ENCODE measurements at places on chromosomes 6 and 20.

- DNase-seq: no peak
These were observed 152.1 kb upstream of the SMLR1 start for GRCh38 chr6:130675072-130675471.

DNA sequence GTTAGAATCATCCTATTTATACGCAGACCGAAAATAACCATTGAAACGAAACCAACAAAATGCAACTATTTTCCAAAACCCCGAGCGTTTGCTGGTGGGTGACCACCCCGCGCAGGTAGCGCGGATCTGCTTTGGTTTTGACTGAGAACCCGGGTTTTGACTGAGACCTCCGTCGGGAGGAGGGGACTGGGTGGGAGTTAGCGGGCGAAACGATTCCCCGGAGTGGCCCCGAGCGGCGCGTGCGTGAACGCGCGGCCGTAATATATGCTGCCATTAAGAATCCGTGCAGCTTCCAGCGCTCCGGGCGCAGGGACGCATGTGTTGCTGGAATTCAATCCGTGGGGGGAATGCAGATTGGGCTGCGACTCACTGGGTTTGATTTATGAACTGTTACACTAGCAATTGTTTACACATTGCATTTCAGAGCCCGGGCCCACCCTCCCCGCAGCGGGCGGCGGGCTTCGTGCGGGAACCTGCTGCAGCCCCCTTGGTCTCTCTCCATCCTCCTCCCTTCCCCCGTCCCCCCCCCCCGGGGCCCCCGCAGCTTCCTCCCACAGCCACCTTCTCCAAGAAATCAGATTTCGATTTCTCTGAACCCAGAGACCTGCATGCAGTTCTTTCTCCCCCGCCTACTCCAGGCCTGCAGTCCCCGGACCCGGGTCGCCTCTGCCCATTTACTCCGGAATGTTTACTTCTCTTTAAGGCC is 9.9 kb downstream of the NRN1 start:
- DNase-seq: no peak

- DNase-seq: no peak
These were observed 50.5 kb downstream of the KCTD20 start for GRCh38 chr6:36493319-36493718.

- DNase-seq: no peak
These were observed 11.8 kb upstream of the FOXC1 start for GRCh38 chr6:1597924-1598323.

- DNase-seq: no peak
These were observed 35.5 kb upstream of the TMX4 start for GRCh38 chr20:8055096-8055495.

DNA sequence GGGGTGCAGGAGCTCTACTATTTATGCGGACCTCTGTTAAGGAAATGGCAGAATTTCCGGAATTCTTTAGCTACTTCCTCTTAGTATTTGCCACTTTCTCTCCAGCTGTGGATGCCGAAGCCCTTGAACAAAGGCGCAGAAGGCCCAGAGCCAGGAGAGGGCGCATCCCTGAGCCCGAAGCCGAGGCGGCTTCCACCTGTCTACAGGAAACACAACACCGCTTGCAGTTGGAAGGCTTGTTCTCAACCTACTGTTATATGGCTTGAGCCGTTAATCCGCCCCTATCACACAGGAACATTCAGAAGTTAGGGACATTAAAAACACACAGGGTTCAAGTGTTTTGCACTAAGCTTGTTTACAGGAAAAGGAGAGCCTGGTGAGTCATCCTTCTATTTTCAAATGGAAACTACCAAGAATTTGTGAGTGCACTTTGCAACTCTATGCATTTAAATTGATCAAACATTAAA is 417.1 kb downstream of the BCKDHB start:
- no peak for DNase-seq
